ENCODE measurements at places on chromosomes 11 and 22.

- no peak for DNase-seq
These were observed 155.5 kb upstream of the DDI1 start for GRCh38 chr11:103880968-103881367.

- no peak for DNase-seq
These were observed 4.4 kb upstream of the MISFA start for GRCh38 chr11:18594999-18595749.

GRCh38 chr22:38984224-38984623 lies 2.1 kb downstream of the APOBEC3B start:
- DNase-seq = no peak

- DNase-seq = no peak
These were observed 32.5 kb downstream of the IGF2 start for GRCh38 chr11:2106583-2107209.

DNA sequence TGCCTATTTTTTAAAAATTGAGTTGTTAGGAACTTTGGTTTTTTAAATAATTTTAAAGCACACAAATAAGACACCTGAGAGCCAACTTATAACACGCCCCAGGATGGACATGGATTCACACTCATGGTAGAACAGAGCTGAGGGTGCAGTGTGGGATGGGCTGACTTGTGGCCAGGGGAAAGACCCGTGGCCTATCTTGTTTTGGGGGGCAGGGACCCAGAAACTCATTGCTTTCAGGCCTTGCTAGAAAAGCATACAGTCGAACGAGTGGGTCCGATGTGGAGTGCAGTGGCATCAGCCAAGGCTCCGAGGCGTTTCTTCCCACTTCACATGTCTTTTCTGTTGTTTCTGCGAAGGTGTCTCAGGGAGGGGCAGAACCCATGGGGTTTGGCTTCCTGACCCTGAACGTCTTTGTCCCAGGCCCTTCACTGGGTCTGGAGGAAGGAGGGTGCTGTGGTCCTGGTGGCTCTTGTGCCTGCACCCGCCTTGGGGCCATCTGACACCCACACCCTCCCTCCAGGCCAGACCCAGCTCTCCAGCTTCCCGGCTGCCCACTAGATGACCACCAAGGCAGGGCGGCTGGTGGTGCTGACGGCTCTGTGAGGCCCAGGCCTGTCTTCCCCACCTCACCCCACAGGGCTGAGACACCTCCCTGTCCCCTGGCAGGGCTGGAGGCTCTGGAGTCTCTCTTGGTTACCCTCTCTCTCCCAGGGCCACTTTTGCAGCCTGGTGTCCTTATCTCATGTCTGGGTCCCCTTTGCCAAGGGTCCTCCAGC lies 120.8 kb downstream of the KCNQ1 start:
- DNase-seq = no peak

- DNase-seq = peak; percentile 61
These were observed 624 bp upstream of the B4GALNT4 start for GRCh38 chr11:368414-369335.

DNA sequence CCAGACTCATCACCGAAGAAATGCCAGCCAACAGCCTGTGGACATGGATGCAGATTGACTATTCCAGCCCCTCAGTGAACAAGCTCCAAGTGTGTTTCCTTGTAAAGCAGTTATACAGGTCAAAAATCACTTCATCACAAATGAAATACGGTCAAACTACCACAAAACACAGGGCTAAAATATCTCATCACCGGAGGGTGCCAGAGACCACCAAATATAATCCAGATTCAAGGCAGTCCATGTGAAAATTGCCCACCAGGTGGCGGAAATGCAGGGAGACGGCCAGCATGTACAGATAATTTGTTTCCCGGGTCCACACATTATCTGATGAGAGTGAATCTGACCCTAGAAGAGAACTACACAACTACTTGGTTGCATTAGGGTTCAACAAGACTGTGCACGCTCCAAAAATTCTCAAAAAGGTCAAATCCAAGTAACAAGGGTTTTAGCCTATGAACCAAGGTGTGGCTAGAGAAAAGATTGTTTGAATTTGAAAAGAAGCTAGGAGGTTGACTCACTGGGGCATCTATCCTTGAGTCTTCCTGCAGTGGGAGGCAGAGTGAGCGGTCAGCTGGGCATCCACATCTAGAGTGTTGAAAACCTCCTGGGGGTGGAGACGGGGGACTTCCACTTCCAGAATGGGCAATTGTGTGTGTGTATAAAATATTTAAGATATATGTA lies 71.7 kb downstream of the IGLL5 start:
- DNase-seq = peak; percentile 60

DNA sequence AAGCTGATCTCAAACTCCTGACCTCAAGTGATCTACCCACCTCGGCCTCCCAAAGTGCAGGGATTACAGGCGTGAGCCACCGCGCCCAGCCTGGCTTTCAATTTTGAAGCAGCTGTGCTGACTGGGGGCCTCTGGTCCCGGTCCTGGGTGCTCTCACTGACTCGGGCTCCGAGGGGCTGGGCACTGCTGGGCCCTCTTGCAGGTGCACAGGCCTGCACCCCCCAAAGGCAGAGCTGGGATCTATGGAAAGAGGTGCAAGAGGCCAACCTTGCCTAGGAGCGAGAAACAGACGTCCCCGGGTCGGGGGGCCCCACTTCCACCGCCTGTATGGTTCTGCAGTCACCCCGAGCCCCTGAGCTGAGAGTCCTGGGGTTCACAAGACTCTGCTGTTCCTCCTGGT lies 33.2 kb downstream of the KIAA0930 start:
- DNase-seq = no peak

GRCh38 chr11:108846009-108846408 lies 181.1 kb downstream of the DDX10 start:
- no peak for DNase-seq

GRCh38 chr22:20465759-20466077 lies 28.1 kb upstream of the SCARF2 start:
- no peak for DNase-seq

- DNase-seq = no peak
These were observed 29.8 kb downstream of the TBC1D22A start for GRCh38 chr22:46792061-46792796.

Data from AG20443 (cell line).